Esophagus muscularis mucosa (tissue), 4 donors: ENCODE measurements at places on chromosomes 1 and 21.
A peak's percentile ranks its signal among the peaks of the same experiment; 100 is the strongest.

GRCh38 chr1:206854401-206855129 is 10.9 kb upstream of the IL20 start:
- no peak for DNase-seq

DNA sequence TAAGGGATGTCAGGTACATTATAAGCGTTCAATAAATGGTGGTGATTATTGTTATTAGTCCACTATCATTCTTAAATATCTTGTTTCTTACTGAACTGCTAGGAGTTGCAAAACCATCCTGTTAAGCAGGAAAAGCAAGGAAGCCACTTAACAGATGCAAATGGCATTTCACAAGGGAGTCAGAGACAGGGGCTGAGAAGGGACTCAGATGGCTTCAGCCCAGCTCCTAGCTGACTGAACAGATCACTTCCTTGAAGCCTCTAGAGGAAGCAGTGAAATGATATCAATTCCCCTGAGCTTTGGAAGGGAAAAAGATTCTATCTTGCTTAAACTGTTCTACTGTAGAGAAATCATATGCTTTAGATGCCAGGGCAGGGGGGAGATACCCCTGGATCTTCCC is 151.5 kb downstream of the ST6GALNAC5 start:
- DNase-seq = no peak

DNA sequence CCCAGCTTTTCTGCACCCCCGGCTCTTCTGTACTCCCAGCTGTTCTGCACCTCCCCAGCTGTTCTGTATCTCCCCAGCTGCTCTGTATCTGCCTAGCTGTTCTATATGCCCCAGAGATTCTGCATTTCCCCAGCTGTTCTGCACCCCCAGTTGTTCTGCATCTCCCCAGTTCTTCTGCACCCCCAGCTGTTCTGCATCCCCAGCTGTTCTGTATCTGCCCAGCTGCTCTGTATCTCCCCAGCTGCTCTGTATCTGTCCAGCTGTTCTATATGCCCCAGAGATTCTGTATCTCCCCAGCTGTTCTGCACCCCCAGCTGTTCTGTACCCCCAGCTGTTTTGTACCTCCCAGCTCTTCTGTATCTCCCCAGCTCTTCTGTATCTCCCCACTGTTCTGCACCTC is 41.1 kb downstream of the UMODL1 start:
- DNase-seq = no peak

DNA sequence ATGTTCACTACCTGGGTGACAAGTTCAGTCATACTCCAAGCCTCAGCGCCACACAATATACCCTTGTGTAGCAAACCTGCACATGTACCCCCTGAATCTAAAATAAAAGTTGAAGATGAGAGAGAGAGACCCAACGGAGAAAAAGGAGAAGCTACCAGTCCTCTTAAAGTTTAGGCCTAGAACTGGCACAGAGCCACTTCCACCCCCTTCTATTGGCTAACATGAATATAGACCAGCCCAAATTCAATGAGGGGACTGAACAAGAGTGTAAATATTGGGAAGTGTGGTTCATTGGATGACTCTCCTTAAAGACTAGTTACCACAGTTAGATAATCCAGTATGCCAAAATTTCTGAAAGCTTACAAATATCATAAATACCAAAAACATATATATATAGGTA is 139.9 kb upstream of the ATP1B1 start:
- DNase-seq = no peak

DNA sequence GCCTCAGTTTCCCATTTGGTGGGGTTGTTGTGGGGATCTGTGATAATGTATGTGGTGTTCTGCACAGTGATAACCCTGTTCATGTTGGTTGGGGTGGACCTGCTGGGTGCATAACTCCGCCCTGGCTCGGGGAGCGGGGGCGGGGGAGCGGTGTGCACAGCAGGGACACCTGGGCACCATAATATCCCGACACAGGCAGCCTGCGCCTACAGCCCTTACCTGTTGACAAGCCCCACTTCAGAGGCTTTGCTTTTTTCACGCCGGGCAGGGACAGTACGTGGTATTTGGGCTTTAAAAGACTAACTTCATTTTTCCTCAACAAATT is 48.0 kb upstream of the ACOT11 start:
- DNase-seq = no peak

DNA sequence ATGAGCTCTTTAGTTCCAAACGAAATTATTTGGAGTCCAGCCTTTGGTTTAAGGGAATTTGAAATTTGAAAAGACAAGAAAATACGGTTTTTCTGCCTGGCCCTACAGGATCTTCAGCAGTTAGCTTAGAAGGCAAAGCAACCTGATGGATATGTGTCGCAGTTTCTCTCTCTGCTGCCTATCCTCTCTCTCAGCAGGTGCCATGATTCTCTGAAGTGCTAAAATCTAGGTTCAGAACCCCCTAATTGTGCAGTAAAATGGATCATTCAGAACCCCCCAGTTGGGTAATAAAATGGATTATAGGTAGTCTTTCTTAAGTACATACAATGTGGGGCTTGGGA is 446 bp upstream of the DEPDC1 start:
- DNase-seq = no peak

- DNase-seq = no peak
These were observed 15.4 kb upstream of the PTTG1IP start for GRCh38 chr21:44888581-44889550.

- DNase-seq = peak; percentile 84
These were observed 160.6 kb upstream of the USP24 start for GRCh38 chr1:55375617-55376258.

DNA sequence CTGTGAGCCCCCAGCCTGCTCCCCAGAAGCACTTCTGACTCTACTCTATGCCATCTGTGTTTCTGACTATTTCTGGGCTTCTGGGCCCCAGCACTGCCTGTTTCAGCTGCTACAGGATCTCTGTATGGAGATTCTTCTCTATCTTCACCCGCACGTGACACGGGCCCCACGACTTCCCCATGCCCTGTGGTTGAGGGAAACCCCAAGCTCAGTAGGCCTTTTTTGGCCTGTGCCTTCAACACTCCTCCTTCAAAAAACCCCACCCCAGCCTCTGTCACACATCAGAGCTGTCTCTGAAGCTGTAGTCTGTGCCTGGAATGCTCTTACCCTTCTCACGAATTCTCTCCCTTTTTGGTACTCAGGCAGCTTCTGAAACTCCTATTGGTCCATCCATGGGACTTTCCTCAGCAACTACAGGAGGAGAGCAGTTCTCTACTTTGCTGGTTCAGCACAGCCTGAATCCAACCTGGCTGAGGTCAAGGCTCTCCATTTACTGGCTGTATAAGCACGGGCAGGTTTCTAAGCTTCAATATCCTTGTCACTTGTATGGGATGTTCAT is 2.0 kb upstream of the NID1 start:
- peak; percentile 94 for DNase-seq

GRCh38 chr21:41766883-41767605 is at the start of gene RIPK4:
Gene RIPK4, minus strand, starts transcription at chr21:41767052. Its CDS starts 11 bp downstream, at chr21:41767041.
- no peak for DNase-seq

- no peak for DNase-seq
These were observed 94.6 kb downstream of the STUM start for GRCh38 chr1:226643177-226643576.

- peak; percentile 91 for DNase-seq
These were observed 303.1 kb upstream of the RUNX1 start for GRCh38 chr21:35352066-35352770.
